ENCODE measurements at places on chromosomes 1 and 21. TPM values are rescaled to one million over a fixed set of nuclear protein-coding genes. Genes with fewer than 3 reads are reported as not detected.

SPATA45 gene
- not detected for total RNA-seq

KPRP gene
- total RNA-seq = not detected

TDRD10 gene
- not detected for total RNA-seq

GPA33 gene
- total RNA-seq = not detected

PLA2G2F gene
- not detected for total RNA-seq

NPPA gene
- not detected for total RNA-seq

F5 gene
- total RNA-seq = under 0.01 TPM

SH3BGR gene
- total RNA-seq = 3.0 TPM

CFHR2 gene
- not detected for total RNA-seq

CRYAA gene
- total RNA-seq = not detected

SYT11 gene
- 46.9 TPM for total RNA-seq

EFCAB7 gene
- total RNA-seq = 8.6 TPM

PLPP3 gene
- total RNA-seq = 5.3 TPM

DNM3 gene
- 0.55 TPM for total RNA-seq

C1orf94 gene
- not detected for total RNA-seq

RPTN gene
- total RNA-seq = not detected

MPC2 gene
- 14.3 TPM for total RNA-seq

All from smooth muscle cell of the umbilical artery (primary cell).